DMS153 (cell line): ENCODE measurements at places on chromosomes 12 and 14.

GRCh38 chr14:34833549-34834523 is 41.3 kb downstream of the BAZ1A start:
- DNase-seq: no peak

GRCh38 chr14:87888136-87888999 is 104.6 kb downstream of the GALC start:
- no peak for DNase-seq

DNA sequence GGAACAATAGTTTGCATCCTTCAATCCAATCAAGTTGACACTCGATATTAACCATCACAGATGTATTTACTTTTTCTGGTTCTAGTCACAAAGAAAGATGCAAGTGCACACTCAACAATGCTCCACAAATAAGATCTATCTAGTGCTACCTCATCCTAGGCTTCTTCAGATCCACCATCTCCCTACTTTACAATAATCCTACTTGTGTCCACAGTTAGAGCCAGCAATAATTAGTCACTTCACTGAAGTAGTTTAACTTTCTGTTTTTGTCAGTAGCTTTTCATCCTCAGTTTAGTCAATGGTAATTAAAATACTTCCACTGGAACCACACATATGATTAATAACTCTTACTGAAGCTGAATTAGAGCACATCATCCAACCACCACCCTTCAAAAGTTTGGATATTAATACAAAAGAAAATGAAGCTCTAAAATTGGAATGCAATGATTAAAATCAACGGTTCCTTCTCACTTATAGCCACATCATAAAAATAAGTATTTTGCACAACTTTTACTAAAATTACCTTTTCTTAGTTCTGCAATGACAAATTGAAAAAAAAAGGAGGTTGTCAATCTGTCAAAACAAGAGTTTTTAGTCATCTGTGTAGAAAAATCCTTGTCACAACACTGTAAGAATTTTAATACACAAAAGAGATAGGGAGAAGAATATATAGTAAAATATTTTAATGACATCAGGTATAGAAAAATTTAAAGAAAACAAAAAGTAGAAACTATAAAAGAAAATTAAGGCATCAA is 28.2 kb upstream of the SNRPF start:
- DNase-seq: no peak

DNA sequence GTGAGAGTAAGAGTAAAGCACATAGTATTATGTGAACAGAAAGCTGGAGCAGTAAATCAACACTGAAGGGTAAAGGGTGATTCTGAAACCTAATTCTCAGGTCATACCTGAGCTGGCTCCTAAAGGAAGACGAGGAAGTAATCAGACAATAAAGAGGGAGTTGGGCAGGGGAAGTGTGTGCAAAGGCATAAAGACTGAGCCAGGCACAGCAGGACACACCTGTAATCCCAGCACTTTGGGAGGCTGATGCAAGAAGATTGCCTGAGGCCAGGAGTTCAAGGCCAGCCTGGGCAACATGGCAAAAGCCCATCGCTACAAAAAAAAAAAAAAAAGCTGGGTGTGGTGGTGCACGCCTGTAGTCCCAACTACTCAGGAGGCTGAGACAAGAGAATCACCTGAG is 9.6 kb downstream of the ARF3 start:
- DNase-seq: peak; percentile 30

DNA sequence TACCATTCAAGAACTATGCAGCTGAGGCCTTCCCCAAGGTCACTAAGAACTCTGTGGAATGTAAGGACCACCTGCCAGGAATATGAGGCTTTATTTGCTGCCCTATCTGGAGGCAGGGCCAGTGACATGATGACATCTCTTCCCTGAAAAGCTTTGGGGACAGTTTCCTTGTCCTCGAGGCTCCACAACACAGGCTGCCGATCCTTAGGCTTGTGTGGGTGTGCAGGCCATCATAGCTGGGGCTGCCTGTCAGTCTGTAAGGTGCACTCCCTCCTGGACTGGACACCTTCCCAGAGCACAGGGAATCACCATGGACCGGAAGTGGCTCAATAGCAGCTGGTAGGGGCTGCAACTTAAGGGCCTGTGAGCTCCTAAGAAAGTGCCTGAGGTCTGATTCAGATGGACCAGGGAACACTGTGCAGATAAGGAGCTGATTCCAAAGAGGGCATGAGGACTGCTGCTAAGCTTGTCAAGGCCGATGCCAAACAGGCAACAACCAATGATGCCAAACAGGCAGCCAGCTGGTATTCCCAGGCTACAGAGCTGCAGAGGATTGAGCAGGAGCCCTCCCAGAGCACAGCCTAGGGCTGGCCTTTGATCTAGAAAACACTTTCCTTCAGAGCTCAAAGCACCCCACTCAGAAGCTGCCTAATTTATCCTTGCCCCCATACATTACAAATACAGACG is 84.3 kb downstream of the CRACR2A start:
- DNase-seq: no peak

DNA sequence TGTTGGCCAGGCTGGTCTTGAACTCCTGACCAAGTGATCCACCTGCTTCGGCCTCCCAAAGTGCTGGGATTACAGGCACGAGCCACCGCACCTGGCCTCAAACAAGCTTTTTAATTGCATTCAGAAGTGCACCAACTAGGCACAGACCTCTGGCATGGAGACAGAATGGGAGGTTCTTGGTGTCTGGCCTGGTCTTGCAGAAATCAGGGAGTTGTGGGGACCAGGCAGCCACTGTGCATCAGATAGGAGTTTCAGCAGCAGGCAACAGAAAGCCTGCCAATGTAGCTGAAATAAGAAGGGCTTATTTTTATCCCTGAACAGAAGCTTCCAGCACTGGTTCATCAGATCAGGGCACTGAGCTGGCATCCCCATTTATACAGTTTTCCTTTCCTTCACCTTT is 22.2 kb upstream of the TCL1B start:
- no peak for DNase-seq

DNA sequence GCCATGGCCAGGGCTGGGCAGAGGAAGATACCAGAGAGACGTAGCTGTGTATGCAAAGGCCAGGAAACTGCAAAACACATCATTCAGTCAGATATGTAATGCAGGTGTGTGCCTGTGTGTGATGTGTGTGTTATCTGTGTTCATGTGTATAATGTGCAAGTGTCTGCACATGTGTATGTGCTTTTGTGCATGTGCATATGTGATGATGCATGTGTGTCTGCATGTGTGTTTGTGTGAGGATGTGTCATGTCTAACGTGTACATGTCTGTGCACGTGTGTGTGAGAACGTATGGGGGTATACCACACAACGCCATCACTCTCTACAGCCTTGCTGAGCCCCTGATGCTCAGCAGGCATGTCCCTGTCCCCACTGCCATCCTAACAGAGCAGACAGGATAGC is 9.7 kb downstream of the DIO3 start:
- no peak for DNase-seq

DNA sequence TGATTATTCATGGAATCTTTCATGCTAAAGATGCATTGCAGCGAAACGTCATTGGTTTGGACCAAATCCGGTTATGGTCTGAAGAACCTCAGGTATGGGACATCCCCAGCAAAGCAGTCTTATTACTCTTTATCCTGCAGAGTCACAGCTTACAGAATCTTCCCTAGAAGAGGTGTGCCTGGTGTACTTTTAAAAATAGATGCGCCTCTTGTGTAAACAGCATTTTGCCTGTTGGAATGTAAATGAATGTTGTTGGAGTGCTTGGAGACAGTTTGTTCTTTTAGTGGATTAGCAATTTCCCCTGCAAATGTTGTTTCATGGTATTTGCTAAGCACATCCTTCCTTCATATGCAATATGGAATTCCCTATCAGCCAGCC is 242.5 kb downstream of the ZFP36L1 start:
- DNase-seq: no peak

DNA sequence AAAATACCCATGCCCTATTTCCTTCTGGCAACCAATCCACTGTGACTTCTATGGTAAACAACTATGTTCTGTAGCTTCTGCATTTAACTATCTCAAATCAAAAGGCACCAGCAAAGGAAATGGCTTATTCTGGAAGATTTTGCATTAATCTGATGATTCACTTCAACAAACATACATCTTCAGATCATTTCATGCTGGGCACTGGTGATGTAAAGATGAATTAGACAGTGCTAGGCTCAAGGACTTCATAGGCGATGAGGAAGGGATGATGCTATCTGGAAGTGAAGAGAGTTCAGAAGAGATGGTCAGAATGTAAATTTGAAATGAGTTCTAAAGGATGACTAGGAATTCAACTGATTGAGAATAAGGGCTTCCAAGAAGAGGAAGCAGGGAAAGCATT is 363.3 kb downstream of the PAWR start:
- DNase-seq: no peak

GRCh38 chr12:91381309-91381804 is 198.7 kb upstream of the DCN start:
- DNase-seq: no peak

DNA sequence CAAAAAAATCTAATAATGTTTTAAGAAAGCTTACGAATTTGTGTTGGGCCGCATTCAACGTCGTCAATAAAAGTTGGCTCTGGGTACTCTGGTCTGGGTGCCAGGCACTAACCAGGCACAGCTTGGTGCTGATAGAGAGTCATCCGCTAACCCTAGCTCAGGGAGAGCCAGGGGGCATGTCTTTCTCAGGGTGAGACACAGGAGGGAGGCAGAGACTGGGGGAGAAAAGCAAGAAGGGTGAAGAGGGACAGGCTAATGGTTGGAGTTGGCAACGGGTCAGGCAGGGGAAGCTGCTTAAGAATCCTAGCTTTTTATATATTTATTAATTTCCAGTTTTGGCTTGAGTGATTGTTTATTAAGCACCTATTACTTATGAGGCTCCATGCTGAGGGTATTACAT is 105.0 kb downstream of the CMKLR1 start:
- no peak for DNase-seq

- no peak for DNase-seq
Observed at GRCh38 chr14:95165517-95165916, 8.2 kb upstream of the DICER1 start.

- no peak for DNase-seq
Observed at GRCh38 chr14:36048667-36049066, 127.9 kb downstream of the PTCSC3 start.

DNA sequence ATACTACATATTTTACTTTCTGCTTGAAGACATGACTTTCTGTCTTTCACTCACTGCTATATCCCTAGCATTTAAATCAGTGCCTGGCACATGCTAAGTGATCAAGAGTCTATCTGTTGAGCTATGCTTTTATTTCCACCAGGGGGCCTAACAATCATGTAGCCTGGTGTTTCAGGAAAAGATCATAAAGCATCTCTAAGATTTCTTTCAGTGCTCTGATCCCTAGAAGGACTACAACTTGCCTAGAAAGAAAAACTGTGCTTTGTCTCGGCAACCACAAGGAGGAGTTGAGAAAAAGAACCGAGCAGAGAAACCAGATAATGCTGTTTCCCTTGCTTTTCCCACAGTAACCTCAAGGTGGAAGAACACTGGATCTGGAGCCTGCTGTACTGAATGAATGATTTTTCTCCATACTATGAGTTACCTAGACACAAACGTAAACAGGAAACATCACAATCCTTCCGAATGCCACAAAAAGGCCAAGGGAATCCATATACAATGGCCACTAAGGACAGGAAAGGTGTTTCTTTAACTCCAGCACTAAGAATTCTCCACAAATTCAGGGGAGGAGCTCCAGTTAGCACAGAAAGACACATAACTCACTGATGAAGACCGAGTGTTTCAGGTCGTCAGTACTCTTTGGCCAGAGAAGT is 1.2 kb downstream of the CRY1 start:
- DNase-seq: peak; percentile 63

- DNase-seq: peak; percentile 60
Observed at GRCh38 chr12:7907009-7907408, 29.0 kb downstream of the SLC2A3 start.

GRCh38 chr14:27026097-27026496 is 428.3 kb upstream of the NOVA1 start:
- no peak for DNase-seq

- no peak for DNase-seq
Observed at GRCh38 chr12:103952497-103952896, 13.2 kb upstream of the TDG start.

- no peak for DNase-seq
Observed at GRCh38 chr12:26728205-26729050, 104.6 kb downstream of the ITPR2 start.

- DNase-seq: no peak
Observed at GRCh38 chr14:22226381-22226780, 362.6 kb downstream of the DAD1 start.

DNA sequence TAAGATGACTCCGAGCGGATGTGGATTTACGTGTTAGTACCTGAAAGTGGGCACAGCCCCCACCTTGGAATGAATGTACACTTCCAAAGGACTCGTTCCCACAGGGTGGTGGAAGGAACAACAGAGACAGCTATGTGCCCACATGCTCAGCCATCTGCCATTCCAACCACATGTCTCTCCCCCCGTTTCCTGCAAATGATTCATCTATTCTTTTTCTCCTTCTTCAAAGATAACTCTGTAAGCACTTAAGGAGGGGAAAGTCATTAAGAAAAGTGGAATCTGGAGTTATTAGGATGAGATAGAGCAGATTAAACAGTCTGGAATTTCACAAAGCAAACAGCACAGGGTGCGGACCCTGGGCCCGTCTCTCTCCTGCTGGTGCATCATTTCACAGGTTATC is 18.5 kb upstream of the DUSP6 start:
- DNase-seq: no peak

DNA sequence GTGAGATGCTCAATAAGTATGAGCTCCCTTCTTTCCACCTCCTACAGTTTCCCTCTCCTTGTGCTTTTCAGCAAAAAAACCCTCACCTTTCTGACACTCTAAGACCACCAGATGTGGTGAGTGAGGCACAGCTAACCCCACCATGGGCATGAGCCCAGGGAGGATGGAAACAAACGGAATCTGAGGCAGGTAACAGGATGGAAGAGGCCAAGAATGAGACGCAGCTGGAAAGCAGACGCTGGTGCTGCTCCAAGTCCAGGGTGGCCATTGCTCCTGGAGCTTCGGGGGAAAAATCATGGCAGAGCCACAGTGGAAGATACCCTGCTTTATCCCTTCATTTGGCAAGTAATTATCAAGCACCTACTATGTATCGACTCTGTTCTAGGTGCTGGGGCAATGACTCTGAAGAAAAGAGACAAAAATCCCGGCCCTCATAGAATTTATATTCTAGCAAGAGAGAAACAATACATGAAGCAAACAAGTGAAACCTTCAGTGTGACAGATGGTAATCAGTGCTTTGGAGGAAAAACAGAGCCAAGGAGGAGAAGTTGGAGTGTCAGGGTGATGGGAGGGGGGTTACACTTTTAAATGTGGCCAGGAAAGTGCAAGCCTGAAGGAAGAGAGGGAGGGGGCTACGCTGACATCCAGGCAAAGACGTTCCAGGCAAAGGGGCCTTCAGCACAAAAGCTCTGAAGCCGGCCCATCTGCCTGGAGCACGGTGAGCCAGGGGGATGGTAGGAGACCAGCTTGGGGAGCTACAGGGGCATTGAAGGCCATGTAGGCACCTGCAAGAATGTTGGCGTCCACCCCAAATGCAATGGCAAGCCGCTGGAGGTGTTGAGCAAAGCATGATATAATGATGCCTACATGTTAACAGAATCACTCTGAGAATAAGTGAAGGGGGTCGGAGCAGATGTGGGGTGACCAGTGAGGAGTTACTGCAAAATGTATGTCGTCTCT is 154.2 kb downstream of the DPF3 start:
- no peak for DNase-seq
